ENCODE measurements at places on chromosomes 3 and 15.
A peak's percentile ranks its signal among the peaks of the same experiment; 100 is the strongest.

DNA sequence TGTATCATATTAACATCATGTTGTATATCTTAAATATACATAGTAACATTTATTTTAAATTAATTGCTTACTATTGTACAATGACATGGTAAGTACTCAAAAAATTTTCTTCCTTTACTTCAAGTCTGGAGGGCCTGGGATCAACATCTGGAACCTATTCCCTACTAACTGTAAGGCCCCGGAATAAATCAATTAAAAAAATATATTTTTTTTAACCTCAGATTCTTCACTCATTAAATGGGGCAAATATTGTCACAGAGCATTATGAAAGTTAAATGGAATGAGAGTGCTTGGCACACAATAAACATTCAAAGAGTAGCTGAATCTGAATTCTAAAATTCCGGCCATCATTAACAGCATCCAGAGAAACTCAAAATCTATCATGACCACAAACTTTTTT is 16.5 kb downstream of the GSK3B start:
- DNase-seq, result no peak

GRCh38 chr3:148211725-148212124 is 486.0 kb upstream of the AGTR1 start:
- DNase-seq, result peak; percentile 84

DNA sequence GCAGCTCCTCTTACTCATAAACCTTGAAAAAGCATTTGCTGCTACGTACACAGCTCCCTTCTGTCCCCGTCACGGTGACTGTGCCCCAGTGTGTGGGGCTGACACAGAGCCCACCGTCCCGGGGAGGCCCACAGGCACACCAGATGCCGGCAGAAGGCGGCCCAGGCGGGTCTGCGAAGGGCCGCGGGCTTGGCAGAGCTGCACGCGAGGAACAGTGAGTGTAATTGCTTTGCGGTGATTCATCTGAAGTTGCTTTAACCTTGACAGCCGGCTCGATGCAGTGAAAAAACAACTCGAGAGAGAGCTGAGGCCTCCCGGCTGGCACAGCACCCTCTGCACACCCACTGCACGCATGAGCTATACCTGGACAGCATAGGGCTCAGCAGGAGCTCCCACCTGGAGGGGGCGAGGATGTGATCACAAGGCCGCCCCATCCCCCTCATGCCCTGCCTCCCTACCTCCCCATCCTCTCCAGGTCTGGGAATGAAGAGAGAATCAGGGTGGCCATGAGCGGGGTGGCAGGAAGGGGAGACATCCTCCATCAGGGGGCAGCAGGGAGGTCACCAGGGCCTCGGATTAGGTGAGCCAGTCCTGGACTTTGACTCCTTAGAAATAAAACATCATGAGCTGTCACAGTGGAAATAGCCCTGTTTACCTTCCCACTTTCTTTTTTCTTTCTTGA is 172.7 kb downstream of the MEGF11 start:
- peak; percentile 74 for DNase-seq

- no peak for DNase-seq
Measured at GRCh38 chr15:60518511-60518910, 39.6 kb upstream of the ICE2 start.

- no peak for DNase-seq
Measured at GRCh38 chr15:61654002-61654740, 406.1 kb downstream of the VPS13C start.

DNA sequence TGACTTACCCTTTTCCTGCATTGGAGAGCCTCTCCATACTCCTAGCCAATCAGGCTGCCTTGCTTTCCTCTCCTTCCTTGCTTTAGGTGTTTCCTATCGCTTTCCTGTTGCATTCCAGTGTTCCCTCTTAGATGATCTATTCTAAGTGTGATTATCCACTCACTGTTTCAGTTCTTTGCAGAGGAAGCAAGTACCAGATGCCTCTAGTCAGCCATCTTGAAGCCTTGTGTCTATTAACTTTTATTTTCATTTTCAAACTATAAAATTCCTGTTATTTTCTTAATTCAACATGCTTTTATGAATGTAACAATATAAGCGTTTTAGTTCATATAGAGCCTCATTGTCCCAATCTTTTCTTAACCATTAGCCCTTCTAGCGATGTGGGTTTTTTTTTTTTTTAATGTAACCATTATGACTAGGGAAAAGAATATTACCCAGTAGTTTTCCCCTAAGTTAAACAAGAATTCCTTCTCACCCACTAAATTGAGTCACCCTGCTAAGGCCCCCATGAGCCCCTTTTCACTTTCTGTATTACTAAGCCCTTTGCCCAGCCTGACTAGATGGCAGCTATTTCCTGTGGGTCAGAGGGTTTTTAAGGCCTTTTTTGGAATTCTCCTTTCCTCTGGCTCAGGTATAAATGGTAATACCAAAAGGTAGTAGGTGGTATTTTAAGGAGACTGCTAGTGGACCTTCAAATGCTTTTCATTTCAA is 229.4 kb upstream of the CTNNB1 start:
- peak; percentile 55 for DNase-seq

- DNase-seq, result peak; percentile 48
Measured at GRCh38 chr3:64214381-64215018, 10.8 kb downstream of the PRICKLE2 start.

DNA sequence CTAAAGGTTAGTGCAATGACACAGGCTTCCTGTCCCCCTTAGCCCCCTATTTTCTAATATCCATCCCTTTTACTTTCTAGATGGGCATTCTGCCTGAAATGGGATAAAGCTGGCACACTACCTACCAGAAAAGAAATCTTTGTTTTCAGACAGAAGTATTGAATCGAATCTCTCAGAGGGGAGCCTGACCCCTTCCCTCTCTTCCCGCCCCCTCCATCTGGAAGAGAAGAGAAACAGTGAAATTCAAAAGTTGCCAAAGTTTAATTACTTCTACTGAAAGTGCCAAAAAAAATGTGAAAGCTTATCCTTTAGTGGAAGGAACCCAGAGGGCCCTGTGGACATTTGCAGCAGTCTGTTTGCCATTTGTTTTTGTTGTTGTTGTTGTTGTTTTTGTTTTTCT is 523.8 kb downstream of the AGBL1 start:
- DNase-seq, result no peak

DNA sequence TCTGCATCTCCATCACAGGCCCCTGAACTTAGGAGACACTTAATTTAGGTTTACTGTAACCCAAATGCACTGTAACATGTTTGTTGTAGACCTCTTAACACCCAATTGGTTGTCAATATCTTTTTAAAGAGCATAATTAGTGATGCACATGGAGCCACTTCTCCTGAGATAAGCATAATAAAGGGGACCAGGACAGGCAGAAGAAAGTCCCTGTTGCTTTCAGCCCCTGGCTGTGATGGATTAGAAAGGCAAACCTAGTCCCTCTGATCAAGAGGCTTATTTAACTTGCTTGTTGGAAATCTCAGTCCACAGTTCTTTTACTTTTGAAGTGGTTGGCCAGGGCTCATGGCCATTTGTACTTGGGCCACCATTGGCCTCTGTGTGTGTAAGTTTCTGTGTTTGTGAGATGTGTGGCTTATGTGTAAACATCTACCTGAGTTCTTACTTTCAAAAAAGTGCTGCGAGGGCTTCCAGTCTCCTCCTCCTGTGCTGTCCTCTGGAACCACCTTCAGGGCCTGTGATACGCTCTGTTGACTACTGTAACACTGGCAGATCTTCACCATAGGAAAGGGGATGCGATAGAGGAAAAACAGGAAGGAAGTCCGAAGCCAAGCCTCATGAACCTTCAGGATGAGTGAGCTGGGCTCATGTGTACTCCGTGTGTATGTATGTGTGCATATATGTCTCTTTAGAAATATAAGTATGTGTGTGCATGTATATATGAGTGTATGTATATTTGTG is 136.2 kb downstream of the EPHB1 start:
- DNase-seq, result peak; percentile 69

Data from kidney tubule cell (primary cell).